Small intestine (tissue), 16 donors: ENCODE measurements at places on chromosomes 3 and 15. TPM values are rescaled to one million over a fixed set of nuclear protein-coding genes. Genes with fewer than 3 reads are reported as not detected.
A peak's percentile ranks its signal among the peaks of the same experiment; 100 is the strongest.

DNA sequence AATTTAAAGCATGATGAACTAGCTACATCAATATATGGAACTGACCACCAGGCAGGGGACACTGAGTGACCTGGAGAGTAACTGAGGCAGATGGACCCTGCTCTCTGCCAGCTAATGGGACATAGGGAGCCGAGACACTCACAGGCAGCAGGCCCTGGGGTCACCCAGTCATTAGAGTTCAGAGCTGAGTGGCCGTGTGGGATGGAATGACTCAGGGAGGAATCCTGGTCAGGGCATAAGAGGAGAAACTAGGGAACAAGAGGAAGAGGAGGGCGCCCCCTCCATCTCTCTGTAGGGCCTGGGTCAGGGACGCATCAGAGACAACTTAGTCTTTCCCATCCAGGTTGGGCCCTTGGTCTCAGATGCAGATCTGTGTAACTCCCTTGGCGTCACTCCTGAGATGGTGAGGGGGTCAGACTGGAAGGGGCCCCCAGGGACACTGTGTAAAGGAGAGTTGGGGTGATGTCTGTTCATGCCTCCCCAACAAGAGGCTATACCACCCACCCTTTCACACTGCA lies 39.8 kb downstream of the CCDC12 start:
- H3K27ac ChIP-seq, result no peak overlapping the region
- H3K4me1 ChIP-seq, result peaks cover 39% of the 10 kb centered on the region
- no peaks in the 10 kb centered on the region for H3K27me3 ChIP-seq
- DNase-seq, result no peak
- H3K36me3 ChIP-seq, result no peaks in the 10 kb centered on the region

- no peak overlapping the region for H3K4me3 ChIP-seq
- peaks cover 21% of the 10 kb centered on the region for H3K36me3 ChIP-seq
- DNase-seq, result no peak
- H3K4me1 ChIP-seq, result no peaks in the 10 kb centered on the region
These were observed 9.8 kb downstream of the TFG start for GRCh38 chr3:100719136-100719535.

- H3K27me3 ChIP-seq, result peaks cover 2% of the 10 kb centered on the region
- no peaks in the 10 kb centered on the region for H3K36me3 ChIP-seq
- no peak overlapping the region for H3K4me3 ChIP-seq
- H3K27ac ChIP-seq, result no peak overlapping the region
- peak; percentile 19 for DNase-seq
- H3K4me1 ChIP-seq, result no peaks in the 10 kb centered on the region
These were observed 18.0 kb upstream of the DNAJC13 start for GRCh38 chr3:132399054-132399929.

- H3K27me3 ChIP-seq, result no peaks in the 10 kb centered on the region
- H3K4me1 ChIP-seq, result peaks cover 21% of the 10 kb centered on the region
- no peak overlapping the region for H3K4me3 ChIP-seq
These were observed 82.7 kb downstream of the ABHD5 start for GRCh38 chr3:43773273-43774094.

DNA sequence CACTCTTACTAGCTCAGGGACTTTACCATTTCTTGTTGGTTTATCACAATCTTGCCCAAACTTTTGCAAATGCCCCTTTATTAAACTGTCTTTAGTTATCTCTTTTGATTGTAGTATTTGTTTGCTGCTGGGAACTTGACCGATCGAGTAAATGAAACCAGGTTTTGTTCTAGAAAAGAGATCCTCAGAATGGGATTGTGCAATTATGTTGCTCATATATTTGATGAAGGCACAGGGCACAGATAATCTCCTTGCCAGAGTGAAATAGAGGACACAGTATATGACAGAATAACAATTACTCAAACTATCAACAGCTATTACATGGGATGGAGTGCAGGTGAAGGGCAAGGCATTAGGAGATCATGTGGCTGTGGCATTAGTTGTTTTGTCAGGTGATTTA lies 216.6 kb upstream of the RASGRP1 start:
- H3K27ac ChIP-seq, result no peak overlapping the region
- H3K27me3 ChIP-seq, result peaks cover 6% of the 10 kb centered on the region
- no peak for DNase-seq
- no peaks in the 10 kb centered on the region for H3K4me1 ChIP-seq

Gene PYGO1
- 0.49 TPM for polyA plus RNA-seq
